ENCODE measurements at places on chromosomes 1 and 21.
A peak's percentile ranks its signal among the peaks of the same experiment; 100 is the strongest.

DNA sequence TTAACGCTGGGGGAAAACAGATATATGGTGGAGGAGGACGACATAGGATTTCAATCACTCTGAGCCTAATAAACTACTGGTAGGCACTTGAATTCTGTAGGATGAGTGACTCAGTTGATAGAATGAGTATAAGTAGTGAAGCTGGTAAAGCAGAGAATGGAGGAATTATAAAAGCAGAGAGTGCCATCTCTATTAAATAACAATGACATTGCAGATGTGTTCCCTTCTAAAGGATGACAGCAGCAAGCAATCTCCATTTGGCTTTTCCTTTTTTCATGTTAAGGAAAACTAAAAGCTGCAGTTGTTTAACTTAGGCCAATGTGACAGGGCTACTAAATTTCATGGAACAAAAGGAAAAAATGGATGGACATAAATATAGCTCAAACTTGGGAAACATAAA lies 17.5 kb downstream of the ZBTB8OS start:
- DNase-seq: no peak

GRCh38 chr21:16713331-16714117 lies 799.3 kb upstream of the CXADR start:
- no peak for DNase-seq

DNA sequence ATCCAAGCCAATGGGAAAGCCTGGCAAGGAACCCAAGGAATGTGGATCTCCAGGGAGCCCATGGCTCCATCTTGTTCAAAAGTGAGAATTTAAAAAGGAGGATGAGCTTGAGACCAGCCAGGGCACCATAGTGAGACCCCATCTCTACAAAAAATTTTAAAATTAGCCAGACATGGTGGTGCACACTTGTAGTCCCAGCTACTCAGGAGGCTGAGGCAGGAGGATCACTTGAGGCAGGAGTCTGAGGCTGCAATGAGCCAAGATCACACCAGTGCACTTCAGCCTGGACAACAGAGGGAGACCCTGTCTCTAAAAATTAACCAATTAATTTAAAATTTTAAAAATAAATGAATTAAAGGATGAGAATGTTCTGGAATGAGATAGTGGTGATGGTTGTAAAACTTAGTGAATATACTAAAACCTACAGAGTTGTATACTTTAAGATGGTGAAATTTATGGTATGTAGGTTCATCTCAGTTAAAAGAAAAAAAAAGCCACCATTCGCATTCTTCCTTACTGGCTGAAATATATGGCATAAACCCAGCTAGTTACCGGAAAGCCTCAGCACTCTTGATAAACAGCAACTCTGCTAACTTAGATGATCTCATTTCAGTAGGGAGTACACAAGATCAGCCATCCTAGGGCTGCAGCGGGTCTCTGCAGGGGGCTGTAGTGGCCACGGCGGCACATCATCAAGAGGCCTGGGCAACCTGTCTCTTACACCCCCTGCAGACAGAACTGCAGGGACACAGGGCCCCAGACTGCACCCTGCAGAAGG lies 48.3 kb upstream of the H6PD start:
- no peak for DNase-seq

- no peak for DNase-seq
Measured at GRCh38 chr1:1283821-1284220, 3.6 kb downstream of the SCNN1D start.

- no peak for DNase-seq
Measured at GRCh38 chr1:153292185-153292584, 20.6 kb downstream of the PGLYRP3 start.

DNA sequence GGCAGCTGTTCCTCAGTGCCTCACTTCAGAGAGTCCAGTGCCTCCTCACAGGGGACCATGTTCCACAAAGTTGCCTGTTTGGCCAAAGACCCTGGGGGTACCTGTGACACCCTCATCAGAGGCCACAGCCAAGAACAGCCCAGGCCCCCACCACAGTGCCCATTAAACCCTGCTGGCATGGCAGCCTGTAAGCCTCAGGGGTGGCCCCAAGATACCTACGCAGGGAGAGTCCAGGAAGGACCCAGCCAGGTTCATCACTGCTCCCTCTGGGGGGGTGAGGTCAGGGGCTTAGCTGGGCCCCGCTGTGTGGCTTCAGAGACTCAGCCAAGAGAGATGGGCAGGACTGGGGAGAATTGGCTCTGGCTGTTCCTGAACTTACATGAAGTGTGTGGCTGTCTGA lies 19.1 kb upstream of the PRDM16 start:
- no peak for DNase-seq

DNA sequence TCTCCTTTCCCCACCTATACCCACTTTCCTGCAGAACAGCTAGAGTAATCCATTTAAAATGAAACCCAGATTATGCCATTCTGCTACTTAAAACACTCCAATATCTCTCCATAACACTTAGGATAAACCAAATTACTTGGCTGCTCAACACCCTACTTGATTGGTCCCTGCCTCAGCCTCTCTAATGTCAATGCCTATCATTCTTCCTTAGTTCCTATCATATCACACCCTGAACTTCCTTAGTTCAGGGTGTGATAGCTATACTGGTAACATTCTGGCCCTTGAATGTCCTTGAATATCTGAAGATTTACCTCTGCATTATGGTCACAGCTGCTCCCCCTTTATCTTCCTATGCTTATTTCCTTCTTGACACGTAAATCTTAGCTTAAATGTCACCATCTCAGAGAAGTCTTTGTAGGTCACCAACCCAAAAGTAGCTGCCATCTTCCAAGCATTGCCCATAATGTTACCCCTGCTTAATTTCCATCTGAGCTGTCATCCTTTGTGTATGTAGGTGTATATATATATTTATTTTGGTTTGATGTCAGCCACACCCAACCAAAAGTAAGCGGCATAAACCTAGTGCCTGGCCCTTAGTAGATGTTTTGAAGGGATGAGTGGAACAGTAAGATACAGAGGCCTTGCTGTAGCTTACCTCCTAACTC lies 379.8 kb downstream of the PTPRC start:
- no peak for DNase-seq

GRCh38 chr1:58907398-58907797 lies 123.6 kb upstream of the JUN start:
- no peak for DNase-seq

- DNase-seq: no peak
Measured at GRCh38 chr1:29805896-29806160, 569.5 kb downstream of the PTPRU start.

GRCh38 chr1:9628541-9629444 lies 22.7 kb upstream of the PIK3CD start:
- peak; percentile 81 for DNase-seq

- DNase-seq: no peak
Measured at GRCh38 chr21:22657781-22658180, 1659.6 kb downstream of the NCAM2 start.

DNA sequence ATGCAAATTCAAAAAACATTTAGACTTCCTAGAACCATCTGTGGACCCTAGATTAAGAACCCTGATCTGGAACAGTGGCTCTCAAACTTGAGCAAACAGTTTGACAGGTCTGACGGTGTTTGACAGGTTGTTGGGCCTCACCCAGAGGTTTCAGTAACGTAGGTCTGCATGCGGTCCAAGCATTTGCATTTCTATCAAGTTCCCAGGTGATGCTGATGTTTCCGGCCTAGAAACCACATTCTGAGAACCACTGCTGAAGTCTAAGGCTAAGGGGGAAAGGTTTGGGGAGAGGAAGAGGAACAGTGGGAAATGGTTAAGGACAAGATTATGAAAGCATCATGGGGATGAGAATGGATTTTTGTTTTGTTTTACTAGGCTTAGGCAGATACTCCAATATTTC lies 48.6 kb downstream of the MDM4 start:
- peak; percentile 22 for DNase-seq

- DNase-seq: no peak
Measured at GRCh38 chr1:14090062-14090461, 390.1 kb downstream of the PRDM2 start.

- DNase-seq: no peak
Measured at GRCh38 chr1:8985915-8986813, 40.1 kb downstream of the SLC2A7 start.

GRCh38 chr21:33427051-33427450 lies 23.8 kb downstream of the IFNGR2 start:
- DNase-seq: no peak

- DNase-seq: no peak
Measured at GRCh38 chr1:163163881-163164582, 38.7 kb downstream of the RGS5 start.

- DNase-seq: no peak
Measured at GRCh38 chr1:241063276-241063675, 293.7 kb downstream of the RGS7 start.

GRCh38 chr1:235286667-235287066 lies 41.3 kb downstream of the ARID4B start:
- DNase-seq: no peak

DNA sequence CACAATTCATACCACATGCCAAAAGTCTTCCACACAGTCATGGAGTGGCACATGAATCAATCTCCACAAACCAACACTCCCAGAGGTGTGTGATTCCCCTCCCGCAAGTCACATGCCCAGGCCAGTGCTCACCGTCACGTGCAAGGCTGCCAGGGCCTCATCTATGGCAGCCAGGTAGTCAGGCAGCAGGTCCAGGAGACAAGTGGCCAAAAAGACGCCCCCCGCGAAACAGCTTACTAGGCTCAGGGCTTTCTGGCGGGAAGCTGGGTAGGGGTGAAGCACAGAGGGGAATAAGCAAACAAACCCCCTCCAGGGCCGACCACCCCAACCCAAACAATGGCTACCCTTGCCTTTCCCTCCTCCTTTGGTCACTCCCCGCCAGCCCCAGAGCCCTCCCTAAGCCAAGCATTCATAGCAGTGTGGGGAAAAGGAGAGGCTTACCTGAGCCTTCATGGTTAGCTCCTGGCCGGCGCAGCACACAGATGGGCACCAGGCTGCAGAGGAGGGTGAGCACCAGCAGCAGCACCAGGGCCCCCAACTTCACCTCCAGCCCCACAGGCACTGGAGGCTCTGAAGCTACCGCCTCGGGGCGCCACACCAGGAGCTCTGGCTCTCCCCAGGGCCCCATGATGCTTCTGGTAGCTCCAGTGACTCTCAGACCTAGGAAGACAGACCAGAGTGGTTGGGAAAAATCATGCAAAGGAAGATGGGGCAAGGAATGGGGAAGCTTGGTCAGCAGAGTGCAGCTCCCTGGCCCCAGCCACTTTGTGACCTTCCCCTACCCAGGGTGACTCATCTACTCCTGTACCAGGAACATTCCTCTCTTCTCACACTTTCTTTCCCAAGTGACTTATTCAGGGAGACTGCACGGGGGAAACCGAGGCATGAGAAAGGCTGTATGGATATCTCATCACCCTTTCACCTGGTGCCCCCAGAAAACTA lies 978 bp downstream of the SLC39A1 start:
- DNase-seq: no peak

GRCh38 chr1:47812904-47813514 lies 184.2 kb downstream of the TRABD2B start:
- no peak for DNase-seq

DNA sequence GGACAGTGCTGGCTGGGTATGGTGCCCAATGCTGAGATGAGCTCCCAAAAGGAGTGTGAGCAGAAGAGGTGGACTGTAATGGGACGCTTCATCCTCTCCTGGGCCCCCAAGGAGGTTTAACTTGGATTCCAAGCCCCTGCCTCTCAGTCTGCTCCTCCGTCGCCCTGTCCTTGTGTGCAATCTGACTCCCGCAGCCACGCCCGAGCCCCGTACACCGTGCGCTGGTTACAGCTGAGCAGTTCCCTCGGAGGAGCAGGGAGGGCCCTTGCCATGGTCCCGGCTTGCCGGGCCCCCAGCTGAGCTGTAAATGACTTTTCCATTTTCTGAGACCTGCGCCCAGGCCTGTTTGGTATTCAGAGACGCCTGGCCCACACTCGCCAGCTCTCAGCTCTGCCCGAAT lies 53.7 kb downstream of the PAX7 start:
- no peak for DNase-seq

DNA sequence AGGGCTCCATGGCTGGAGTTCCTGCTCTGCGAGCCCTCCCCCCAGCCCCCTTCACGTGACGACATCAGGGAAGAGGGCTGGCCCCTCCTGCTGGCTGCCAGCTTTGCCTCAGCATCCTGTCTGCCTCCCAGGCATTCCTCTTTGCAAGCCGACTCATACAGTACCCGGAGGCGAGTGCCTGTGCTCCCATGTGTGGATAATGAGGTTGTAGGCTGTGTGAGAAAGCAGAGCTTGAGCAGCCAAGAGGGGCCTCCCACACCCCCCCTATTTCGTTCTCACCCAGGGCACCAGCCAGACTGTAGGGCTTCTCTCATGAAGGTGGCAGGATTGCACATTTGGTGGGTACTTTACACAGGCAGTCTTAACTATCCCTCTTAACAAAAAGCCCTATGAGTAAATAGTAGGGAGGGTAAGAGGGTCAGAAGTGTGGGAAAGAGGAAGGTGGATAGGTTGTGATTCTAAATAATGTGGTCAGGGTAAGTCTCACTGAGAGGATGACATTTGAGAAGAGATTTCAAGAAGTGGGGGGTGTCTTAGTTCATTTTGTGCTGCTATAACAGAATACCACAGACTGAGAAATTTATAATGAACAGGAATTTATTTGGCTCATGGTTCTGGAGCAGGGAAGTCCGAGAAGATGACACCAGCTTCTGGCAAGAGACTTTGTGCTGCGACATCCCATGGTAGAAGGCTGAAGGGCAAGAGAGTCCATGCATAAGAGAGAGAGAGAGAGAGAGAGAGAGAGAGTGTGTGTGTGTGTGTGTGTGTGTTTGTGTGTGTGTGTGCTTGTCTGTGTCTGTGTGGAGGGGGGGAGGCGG lies 113.5 kb downstream of the OMA1 start:
- DNase-seq: no peak

- DNase-seq: no peak
Measured at GRCh38 chr1:94306521-94306920, 69.1 kb upstream of the ARHGAP29 start.

GRCh38 chr1:6130596-6130995 lies 49.5 kb downstream of the CHD5 start:
- DNase-seq: no peak

DNA sequence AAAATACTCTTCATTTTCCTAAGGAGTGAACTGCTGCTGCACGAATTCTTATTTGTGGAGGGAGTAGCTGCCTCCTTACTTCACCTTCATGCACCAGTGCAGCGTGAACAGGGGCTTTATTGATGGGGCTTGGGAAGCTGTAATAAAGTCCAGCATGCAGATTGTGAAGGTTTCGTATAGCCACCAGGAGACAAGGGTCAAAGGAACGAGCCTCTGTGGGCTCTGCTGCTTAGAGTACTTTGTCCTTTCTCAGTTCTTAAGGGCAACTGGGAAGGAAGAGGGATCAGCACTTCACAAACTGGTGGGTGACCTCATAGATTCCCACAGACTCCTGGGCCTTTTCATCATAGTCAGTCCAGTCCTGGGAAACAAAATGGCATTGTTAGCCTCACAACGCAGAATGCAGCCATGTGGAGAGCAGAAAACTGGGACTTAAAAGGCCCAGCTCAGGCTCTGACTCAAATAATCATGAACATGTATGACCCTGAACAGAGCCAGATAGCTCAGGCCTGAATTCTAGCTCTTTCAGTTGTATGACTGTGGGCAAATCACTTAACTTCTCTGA lies 6.0 kb downstream of the CZIB start:
- DNase-seq: no peak

- DNase-seq: no peak
Measured at GRCh38 chr1:247119600-247120407, 15.6 kb upstream of the ZNF669 start.

- DNase-seq: no peak
Measured at GRCh38 chr1:228306275-228307217, 98.7 kb downstream of the OBSCN start.

- no peak for DNase-seq
Measured at GRCh38 chr1:53091841-53092645, 30.0 kb downstream of the PODN start.

Measured in activated CD4-positive, alpha-beta T cell treated with anti-CD3 and anti-CD28 coated beads, Interleukin-2, Interleukin-4, amounts not matched to agents 100 ng/mL and 50 ng/mL, durations not matched to agents 16 hours and 8 hours (primary cell).